Vagina (tissue), 2 donors: ENCODE measurements at places on chromosomes 12 and 14. TPM values are rescaled to one million over a fixed set of nuclear protein-coding genes. Genes with fewer than 3 reads are reported as not detected.

- H3K27ac ChIP-seq = no peak overlapping the region
- H3K4me1 ChIP-seq = peaks cover 8% of the 10 kb centered on the region
- no peaks in the 10 kb centered on the region for H3K27me3 ChIP-seq
- no peak overlapping the region for H3K4me3 ChIP-seq
- H3K36me3 ChIP-seq = no peaks in the 10 kb centered on the region
Measured at GRCh38 chr14:37622231-37622923, 26.9 kb downstream of the TTC6 start.

DNA sequence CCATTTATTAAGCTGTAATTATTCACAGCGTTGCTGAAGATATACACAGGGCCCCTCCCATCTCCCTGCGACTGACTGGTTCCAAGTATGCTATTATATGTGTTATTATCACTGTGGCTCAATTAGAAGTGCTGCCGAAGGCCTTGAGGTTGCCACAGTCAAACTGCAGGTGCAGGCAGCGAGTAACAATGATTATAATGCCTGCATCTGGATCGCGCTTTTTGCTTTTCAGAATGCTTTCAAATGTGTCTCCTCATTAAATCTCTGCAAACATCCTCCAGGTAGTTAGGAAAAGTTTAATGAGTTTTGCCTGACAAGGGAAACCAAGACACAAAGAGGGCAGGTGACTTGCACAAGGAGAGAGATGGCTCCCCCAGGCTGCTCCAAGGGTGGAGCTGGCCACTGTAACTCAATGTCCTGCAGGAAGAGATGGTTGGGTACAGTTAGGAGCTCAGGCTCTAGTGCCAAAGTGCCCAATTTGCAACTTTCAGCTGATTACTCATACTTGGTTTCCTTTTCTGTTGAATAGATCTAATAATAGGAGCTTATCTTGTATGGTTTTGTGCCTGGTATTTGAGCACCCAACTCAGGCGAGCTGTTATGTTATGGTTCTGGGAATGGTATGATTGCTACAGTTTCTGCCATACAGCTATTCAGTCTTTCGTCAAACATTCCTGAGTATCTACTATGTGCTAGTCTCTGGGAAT is 1.7 kb upstream of the SYNE3 start:
- no peak overlapping the region for H3K4me3 ChIP-seq
- DNase-seq = no peak
- no peaks in the 10 kb centered on the region for H3K36me3 ChIP-seq
- no peaks in the 10 kb centered on the region for H3K27me3 ChIP-seq
- peaks cover 67% of the 10 kb centered on the region for H3K4me1 ChIP-seq

- H3K27me3 ChIP-seq = no peaks in the 10 kb centered on the region
- H3K27ac ChIP-seq = no peak overlapping the region
- no peak overlapping the region for H3K4me3 ChIP-seq
- H3K36me3 ChIP-seq = no peaks in the 10 kb centered on the region
Measured at GRCh38 chr12:41992022-41992421, 152.7 kb downstream of the GXYLT1 start.

DNA sequence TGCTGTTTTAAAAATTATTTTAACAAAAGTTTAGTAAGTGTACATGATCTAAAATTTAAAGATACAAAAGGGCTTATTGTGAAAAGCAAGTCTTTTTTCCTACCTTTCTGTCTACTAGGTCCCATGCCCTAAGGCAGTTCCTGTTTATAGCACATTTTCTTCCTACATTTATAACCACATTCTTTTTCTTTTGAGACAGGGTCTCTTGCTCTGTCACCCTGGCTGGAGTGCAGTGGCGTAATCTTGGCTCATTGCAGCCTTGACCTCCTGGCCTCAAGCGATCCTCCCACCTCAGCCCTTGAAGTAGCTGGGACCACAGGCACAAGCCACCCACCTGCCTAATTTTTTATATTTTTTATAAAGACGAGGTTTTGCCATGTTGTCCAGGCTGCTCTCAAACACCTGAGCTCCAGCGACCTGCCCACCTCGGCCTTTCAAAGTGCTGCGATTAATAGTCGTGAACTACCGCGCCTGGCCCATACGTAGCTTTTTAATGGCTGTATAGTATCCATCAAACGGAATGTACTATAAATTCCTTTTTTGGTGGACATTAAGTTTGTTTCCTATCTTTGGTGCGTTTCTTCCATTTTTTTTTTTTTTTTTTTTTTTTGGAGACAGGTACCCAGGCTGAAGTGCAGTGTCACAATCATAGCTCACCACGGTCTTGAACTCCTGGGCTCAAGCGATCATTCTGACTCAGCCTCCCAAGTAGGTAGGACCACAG is 20.9 kb downstream of the FRS2 start:
- no peaks in the 10 kb centered on the region for H3K36me3 ChIP-seq
- H3K4me3 ChIP-seq = no peak overlapping the region
- no peak overlapping the region for H3K27ac ChIP-seq
- H3K4me1 ChIP-seq = peaks cover 30% of the 10 kb centered on the region
- H3K27me3 ChIP-seq = no peaks in the 10 kb centered on the region

- H3K27ac ChIP-seq = no peak overlapping the region
- H3K4me1 ChIP-seq = no peaks in the 10 kb centered on the region
- H3K36me3 ChIP-seq = no peaks in the 10 kb centered on the region
- no peak overlapping the region for H3K4me3 ChIP-seq
- no peaks in the 10 kb centered on the region for H3K27me3 ChIP-seq
Measured at GRCh38 chr14:45201905-45202304, 51.1 kb downstream of the MIS18BP1 start.

- H3K27ac ChIP-seq = no peak overlapping the region
- H3K36me3 ChIP-seq = no peaks in the 10 kb centered on the region
- H3K4me3 ChIP-seq = no peak overlapping the region
- DNase-seq = no peak
Measured at GRCh38 chr12:90151491-90152015, 442.9 kb upstream of the ATP2B1 start.

GRCh38 chr14:32134448-32135097 is 57.5 kb downstream of the ARHGAP5 start:
- no peak for DNase-seq
- H3K27ac ChIP-seq = no peak overlapping the region
- no peaks in the 10 kb centered on the region for H3K36me3 ChIP-seq
- peaks cover 21% of the 10 kb centered on the region for H3K4me1 ChIP-seq
- no peak overlapping the region for H3K4me3 ChIP-seq

DNA sequence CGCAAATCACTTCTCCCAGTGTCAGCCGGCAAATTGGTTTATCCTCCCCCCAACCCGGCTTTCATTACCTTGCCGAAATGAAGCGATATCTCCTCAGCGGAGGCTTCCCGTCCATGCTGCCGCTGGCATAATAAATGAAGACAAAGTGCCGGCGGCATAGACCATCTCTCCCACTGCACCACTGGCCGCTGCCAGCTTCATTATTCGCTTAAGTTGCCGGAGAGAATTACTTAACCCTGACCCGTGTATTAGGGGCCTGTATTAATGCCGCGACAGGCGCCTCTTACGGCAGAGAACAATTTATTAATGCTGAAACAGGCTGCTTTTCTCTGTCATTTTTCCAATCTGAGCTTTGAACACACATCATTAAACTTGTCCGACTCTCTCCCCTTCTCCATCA is 17.5 kb upstream of the GPATCH2L start:
- H3K27me3 ChIP-seq = no peaks in the 10 kb centered on the region

- H3K27ac ChIP-seq = no peak overlapping the region
- DNase-seq = no peak
- H3K27me3 ChIP-seq = no peaks in the 10 kb centered on the region
- no peaks in the 10 kb centered on the region for H3K4me1 ChIP-seq
- H3K36me3 ChIP-seq = no peaks in the 10 kb centered on the region
Measured at GRCh38 chr12:92421042-92421441, 275.4 kb upstream of the BTG1 start.

DNA sequence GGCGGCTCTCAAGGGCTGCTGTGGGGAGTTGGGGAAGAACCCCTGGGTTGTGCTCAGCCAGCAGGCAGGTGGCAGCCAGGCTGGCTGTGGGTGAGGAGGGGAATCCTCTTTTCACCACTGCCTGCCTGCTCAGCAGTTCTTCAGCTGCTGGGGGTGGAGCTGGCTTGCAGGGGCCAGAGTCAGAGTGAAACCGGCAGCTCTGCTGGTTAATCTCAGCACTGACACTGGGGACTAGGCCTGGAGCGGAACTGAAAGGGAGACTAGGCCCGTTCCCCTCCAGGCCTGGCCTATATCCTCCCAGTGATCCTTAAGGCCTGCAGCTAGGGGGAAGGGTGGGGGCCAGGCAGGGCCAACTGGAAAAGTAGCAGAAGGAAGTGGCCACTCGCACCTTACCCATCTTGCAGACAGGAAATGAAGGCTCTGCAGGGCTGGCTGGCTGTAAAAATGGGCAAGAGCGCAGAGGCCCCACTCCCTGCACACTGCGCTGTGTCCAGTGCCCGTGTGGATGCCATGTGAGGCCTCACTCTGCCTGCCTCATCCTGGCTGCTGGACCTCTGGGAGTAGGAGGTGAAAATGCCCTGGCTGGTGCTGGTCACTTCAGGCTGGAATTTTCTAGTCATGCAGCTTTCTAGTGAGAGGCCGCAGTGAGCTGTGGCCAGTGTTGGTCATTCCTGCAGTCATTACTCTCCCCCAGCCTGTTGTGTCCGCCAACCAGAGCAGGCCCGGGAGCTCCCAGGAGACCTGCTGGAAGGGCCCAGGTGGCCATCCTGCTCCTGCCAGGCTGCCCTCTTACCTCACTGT is 39.4 kb downstream of the SH2B3 start:
- peak; percentile 83 for DNase-seq
- H3K27ac ChIP-seq = peak overlapping the region; percentile 31
- no peaks in the 10 kb centered on the region for H3K36me3 ChIP-seq
- H3K4me3 ChIP-seq = no peak overlapping the region
- no peaks in the 10 kb centered on the region for H3K27me3 ChIP-seq

GRCh38 chr12:124601706-124602105 is 34.3 kb upstream of the NCOR2 start:
- no peaks in the 10 kb centered on the region for H3K27me3 ChIP-seq
- no peak overlapping the region for H3K27ac ChIP-seq
- H3K36me3 ChIP-seq = no peaks in the 10 kb centered on the region
- no peaks in the 10 kb centered on the region for H3K4me1 ChIP-seq
- H3K4me3 ChIP-seq = no peak overlapping the region

DNA sequence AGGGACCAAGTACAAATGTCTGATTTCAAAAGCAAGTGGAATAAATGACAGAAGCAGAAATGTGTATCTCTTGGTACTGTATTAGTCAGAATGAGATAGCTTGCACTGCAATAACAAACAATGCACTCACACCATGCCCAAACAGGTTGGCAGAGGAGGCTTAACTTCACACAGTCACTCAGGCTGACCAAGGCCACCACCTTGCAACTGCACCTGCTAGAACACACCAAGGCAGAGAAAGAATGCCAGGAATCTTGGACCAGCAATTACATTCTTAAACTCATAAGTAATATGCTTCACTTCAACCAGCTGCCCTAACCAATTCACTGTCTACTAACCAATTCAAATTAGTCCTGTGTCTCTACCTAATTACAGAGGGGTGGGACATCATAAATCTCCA is 378.3 kb downstream of the BCL11B start:
- no peaks in the 10 kb centered on the region for H3K36me3 ChIP-seq
- H3K4me3 ChIP-seq = no peak overlapping the region
- DNase-seq = no peak
- H3K27ac ChIP-seq = no peak overlapping the region

DNA sequence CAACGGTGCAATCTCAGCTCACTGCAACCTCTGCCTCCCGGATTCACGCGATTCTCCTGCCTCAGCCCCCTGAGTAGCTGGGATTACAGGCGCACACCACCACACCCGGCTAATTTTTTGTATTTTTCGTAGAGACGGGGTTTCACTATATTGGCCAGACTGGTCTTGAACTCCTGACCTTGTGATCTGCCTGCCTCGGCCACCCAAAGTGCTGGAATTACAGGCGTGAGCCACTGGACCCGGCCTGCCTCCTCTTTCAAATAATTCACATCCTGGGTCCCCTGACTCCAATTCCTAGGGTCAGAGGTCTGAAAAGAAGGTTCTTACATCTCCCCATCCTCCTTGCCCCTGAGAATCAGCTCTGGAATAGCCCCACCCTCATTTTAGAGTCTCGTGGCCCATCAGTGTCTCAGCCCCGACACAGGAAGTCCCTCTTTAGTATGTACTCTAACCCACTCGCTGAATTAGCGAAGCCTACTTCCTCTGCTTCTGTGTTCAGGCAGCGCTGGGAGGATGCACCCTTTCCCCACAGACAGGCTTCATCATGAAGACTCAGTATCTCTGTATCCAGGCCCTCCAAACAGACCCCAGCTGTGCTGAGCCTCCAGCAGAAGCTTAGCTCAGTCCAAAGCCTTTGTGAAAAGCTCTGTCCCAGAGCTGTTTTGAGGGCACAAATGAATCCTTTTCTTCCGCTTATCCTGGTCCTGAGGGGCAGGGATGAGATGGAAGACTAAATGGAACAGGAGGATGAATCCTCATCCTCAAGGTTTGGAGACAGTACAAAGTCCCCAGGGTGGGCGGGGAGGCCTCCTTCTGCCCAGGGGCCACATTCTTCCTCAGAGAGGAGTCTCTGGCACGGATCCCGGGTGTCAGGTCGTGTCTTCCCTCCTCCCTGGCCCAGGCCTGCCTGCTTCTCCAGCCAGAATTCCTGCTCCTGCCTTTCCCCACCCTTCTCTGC is 3.5 kb downstream of the LPAR5 start:
- H3K27ac ChIP-seq = peak overlapping the region; percentile 8
- no peak for DNase-seq
- H3K27me3 ChIP-seq = no peaks in the 10 kb centered on the region
- H3K36me3 ChIP-seq = no peaks in the 10 kb centered on the region
- H3K4me1 ChIP-seq = peaks cover 15% of the 10 kb centered on the region

DNA sequence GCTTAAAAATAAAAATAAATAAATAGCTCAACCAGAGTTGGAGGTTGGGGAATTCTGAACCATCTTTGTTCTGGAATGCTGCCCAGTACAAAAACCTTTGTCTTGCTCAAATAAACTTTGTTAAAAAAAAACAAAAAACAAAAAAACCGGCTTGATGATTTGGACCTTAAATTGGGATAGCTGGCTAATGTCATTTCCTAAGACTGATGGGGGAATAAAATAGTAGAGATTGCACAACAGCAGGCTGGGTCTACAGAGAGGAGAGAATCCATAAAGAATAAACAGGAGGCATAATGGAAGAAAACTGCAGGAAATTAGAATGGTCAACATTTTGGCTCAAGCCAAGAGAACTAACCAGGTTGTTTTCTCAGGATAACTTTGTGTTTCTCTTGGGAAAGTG is 370.9 kb downstream of the AEBP2 start:
- no peak for DNase-seq
- H3K27me3 ChIP-seq = no peaks in the 10 kb centered on the region
- H3K4me1 ChIP-seq = no peaks in the 10 kb centered on the region

DNA sequence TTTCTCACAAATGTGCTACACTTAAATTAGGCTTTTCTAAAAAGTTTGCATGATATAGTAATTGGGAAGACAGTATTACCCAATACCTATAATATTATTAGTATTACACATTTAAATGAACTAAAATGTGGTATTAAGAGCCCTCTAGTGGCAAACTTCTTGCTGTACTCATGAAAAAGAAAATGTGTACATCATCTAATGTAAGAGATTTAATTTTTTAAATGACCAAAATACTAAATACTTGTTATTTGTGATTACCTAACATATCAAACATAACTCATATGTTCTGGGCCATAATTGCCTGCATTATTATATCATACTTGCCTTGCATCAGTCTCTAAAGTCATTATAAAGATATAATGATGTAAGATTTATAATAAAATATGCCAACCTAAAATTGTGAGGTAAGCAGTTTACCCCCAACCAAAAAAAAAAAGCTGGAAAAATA is 64.2 kb downstream of the DNAI7 start:
- H3K36me3 ChIP-seq = no peaks in the 10 kb centered on the region
- no peaks in the 10 kb centered on the region for H3K27me3 ChIP-seq
- H3K4me1 ChIP-seq = no peaks in the 10 kb centered on the region
- no peak overlapping the region for H3K4me3 ChIP-seq
- H3K27ac ChIP-seq = no peak overlapping the region

The LRRC43 gene
- not detected for total RNA-seq

The TBX5 gene
- total RNA-seq = not detected

The NOXRED1 gene
- not detected for total RNA-seq

The YLPM1 gene
- 50.3 TPM for total RNA-seq

The OTOGL gene
- under 0.01 TPM for total RNA-seq

The P2RX7 gene
- 8.6 TPM for total RNA-seq

The MUCL1 gene
- total RNA-seq = not detected
